ENCODE measurements at places on chromosomes 13 and 19.

DNA sequence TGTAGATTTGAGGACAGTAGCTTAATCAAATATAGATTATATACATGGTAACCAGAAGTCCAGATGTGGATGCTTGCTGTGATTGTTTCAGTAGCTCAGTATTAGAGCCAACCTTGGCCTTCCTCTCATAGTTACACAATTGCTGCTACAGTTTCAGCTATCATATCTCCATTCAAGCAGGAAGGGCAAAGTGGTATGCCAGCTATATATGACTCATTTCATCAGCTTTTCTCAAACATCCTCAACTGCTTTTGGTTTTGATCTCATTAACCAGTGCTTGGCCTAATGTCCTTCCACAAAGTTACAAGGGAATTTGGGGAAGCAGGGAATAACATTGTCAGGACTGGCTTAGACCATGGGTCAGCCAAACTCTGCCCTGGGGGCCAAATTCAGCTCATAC lies 73.0 kb upstream of the MAB21L1 start:
- no peak for DNase-seq

- DNase-seq: no peak
These were observed 745.2 kb downstream of the PCDH17 start for GRCh38 chr13:58376775-58377174.

DNA sequence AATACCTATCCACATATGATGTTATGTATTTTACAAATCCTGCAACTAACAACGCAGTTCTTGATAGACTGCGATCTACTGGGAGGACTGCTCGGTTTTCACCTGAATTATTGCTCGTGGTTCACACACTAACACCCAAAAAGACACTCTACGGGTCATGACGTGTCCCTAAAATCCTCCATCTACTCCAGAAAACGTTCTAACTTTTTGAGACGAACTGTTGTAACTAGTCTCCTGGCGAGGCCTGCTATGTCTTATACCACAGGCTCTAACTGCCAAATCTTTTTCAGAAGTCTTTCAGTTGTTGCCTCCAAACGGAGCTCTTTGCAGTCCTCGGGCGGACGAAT lies 108.2 kb downstream of the KCNRG start:
- no peak for DNase-seq

GRCh38 chr19:14795078-14795721 lies 16.8 kb upstream of the ADGRE2 start:
- DNase-seq: no peak

DNA sequence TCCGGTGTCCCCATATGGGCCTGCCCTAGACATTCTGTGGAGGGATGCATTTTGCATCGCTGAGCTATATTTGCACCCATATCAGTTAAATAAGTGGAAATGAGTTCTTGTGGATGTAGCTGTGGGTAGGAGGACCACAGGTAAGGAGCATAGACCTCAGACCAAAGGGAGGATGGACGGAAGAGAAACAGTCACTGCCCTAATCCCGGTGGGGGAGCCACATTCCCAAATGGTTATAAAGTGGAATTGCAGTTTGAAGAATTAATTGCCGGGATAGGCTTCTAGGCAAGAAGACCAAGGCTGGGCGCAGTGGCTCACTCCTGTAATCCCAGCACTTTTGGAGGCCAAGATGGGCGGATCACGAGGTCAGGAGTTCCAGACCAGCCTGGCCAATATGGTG lies 1.8 kb downstream of the SDHAF1 start:
- DNase-seq: no peak

- DNase-seq: no peak
These were observed 379.9 kb downstream of the LIG4 start for GRCh38 chr13:107835339-107836018.

- no peak for DNase-seq
These were observed 30.3 kb upstream of the EHD2 start for GRCh38 chr19:47682939-47683338.

DNA sequence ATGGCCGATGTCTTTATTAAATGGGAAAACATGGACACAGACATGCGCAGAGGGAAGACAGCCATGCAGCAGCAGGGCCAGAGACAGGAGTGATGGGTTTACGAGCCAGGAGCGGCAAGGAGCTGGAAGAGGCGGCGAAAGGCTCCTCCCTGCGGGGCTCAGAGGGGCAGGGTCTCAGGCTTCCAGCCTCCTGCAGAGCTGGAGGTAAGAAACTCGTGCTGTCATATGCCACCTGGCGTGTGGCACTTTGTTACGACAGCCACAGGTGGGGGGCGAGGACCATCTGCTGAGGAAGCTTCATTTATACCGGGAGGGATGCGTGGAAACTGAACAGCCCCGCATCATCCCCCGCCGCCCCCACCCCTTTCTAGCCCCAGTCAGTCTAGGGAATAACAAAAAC lies 52.0 kb upstream of the SPACA7 start:
- no peak for DNase-seq

GRCh38 chr13:51396352-51396751 lies 56.5 kb downstream of the INTS6 start:
- DNase-seq: no peak

DNA sequence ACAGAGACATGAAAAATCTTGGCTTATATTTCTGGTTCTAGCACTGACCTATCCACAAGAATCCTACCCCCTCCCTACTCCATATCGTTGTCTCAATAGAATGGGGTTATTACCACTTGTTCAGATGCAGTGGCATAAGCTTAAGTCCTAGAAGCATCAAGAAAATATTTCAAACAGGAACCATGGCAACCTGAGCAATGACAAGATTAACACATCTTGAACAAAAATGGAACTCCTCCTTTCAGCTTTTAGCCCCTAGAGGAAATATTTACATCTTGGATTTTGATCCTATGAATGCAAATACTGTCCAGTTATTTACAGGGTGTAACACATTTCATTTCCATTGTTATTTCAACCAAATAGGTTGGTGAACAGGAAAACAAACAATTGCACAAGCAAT lies 46.1 kb upstream of the TSC22D1 start:
- no peak for DNase-seq

DNA sequence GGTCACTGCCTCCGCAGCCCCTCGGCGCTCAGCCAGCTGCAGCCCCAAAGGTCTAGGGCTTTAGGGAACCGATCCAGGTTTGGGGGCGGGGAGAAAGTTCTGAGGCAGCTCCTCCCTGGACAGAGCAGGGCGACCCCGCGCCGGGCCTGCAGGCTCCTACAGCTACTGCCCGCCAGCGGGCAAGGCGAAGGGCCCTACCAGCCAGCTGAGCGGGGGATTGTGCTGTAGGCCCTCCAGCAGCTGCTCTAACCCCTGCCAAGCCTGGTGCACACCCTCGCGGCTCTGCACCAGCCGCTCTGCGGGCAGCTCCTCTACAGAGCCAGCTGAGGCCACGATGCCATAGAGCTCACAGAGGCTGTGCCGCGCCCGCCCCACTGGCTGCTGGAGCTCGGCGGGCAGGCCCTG lies 14.0 kb downstream of the PLIN4 start:
- DNase-seq: no peak

DNA sequence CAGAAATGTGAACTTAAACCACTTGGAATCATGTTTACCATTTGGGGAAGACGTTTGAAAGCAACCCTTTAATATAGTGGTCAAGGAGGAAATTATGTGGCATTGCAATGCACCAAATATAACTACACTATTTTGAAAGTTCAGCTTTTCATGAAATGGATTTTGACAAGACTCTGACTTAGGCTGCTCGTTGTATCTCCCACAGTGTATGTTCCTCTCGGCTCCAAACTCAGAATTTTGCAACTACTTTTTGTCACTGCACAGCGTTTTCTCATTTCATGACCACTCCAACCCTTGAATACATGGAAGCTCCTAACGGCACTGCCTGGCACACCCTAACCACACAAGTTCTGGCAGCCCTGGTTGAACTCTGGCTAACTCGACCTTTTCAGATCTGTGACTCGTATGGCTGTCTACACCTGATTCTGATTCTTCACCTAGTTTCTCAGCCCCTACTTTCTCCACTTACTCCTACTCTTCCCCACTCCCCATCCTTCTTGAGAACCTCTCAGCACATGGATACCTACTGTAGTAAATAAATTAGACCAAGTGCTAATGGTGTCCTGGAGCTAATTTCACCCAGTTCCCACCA lies 7.0 kb upstream of the POMP start:
- no peak for DNase-seq

DNA sequence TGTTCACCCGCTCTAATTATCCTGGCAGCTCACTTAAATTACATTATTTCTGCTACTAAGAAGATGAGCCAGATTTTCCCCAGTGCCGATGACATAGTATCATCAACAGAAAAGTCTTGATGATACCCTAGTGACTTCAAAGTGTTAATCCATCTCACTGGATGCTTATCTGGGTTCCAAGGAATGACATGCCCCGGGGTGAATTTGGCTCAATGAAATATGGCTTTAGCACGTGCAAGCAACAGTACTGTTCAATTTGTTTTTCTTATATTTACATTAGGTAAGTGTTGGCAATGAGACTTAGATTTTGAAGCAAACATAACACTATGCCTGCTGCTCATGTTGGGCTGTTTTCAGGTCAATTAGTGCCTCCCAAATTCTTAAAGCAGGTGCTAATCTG lies 548.2 kb upstream of the SLITRK1 start:
- DNase-seq: no peak

GRCh38 chr13:73903561-73903960 lies 230.6 kb downstream of the KLF12 start:
- DNase-seq: no peak

DNA sequence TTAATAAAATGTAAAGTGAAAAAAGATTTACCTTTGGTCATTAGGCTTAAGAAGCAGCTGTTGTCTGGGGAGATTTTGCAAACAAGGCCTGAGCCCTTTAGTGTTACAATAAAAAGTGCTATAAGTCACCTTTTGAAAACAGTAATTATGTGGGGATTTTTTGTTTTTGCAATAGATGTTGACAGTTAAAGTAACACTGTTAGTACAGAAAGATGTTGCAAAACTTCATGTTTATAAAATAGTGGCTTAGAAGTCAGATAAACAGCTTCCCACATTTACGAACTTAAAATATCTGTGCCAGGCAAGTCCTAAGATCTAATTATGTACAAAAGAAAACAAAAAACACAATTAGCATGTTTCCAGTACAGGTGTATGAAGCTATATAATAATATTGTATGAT lies 138.0 kb upstream of the IRS2 start:
- no peak for DNase-seq

DNA sequence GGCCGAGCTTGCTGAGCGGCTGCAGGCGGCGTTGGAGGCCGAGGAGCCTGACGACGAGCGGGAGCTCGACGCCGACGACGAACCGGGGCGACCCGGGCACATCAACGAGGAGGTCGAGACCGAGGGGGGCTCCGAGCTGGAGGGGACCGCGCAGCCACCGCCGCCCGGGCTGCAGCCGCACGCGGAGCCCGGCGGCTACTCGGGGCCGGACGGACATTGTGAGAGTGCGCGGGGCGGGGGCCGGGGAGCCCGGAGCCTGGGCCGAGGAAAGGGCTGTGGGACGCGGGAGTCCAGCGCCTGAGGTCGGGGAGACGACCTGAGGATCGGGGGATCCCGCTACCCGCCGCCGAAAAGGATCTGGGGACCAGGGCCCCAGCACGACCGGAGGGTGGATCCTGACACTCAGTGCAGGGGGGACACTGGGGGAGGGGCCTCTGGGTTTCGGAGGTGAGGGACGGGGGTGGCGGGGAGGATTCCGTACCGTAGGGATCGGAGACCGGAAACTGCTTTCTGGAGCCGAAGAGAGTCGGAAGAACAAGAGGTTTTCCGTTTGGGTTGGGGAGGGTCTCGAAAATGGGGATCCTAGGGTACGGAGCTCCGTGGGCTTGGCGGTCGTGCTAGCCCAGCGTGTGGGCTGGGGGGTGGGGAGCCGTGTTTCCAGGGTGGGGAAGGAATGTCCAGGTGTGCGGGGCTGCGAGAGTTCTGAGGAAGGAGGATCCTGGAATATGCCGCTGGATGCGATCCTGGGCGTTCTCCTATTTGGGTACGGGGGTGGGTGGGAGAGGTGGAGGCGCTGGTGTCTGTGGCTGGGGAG lies 616 bp downstream of the HNRNPUL1 start:
- DNase-seq: peak; percentile 22

- DNase-seq: no peak
These were observed 20.9 kb upstream of the IGSF23 start for GRCh38 chr19:44592451-44592890.

DNA sequence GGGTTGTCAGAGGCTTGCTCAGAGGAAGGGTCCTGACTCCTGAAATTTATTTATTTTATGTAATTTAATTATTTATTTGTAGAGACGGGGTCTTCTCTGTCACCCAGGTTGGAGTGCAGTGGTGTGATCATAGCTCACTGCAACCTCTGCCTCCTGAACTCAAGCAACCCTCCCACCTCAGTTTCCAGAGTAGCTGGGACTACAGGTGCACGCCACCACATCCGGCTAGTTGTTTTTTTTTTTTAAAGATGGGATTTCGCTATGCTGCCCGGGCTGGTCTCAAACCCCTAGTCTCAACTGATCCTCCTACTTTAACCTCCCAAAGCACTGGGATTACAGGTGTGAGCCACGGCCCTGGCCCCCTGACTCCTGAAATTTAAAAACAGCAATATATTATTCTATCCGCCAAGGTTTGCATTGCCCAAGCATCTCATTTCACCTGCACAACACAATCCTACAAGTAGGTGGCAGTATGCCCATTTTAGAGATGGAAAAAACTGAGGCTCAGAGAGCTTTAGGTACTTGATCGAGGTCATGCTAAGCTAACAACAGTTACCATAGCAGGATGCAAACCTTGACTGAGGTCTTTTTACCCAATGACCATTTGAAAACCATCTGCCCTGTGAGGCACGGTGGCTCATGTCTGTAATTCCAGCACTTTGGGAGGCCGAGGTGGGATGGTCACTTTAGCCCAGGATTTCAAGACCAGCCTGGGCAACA lies 18.1 kb downstream of the ARHGEF18 start:
- DNase-seq: no peak

DNA sequence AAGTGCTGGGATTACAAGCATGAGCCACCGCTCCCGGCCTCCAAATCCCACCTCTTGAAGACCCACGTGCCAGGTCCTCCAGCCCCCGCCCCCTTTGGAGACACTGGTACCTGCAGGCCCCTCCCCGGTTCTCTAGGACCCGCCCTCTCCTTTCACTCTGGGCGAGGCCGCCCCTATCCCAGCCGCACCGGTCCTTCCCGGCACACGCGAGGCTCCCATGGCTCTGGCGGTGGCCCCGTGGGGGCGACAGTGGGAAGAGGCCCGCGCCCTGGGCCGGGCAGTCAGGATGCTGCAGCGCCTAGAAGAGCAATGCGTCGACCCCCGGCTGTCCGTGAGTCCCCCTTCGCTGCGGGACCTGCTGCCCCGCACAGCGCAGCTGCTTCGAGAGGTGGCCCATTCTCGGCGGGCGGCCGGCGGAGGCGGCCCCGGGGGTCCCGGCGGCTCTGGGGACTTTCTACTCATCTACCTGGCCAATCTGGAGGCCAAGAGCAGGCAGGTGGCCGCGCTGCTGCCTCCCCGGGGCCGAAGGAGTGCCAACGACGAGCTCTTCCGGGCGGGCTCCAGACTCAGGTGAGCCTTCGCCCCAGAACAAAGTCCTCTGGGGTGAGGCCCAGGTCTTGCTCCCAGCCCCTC lies at the start of gene CBLC:
Gene CBLC, plus strand, starts transcription at position 176 of the 633 bp plus-strand sequence. Its CDS starts 42 bp downstream, at position 218.
- no peak for DNase-seq

- no peak for DNase-seq
These were observed 632.0 kb downstream of the SLITRK5 start for GRCh38 chr13:88303157-88303556.

GRCh38 chr19:410243-410781 lies 1.4 kb upstream of the C2CD4C start:
- no peak for DNase-seq

- no peak for DNase-seq
These were observed 93.3 kb downstream of the PAN3 start for GRCh38 chr13:28231642-28232041.

GRCh38 chr13:47897411-47898050 lies 103.5 kb downstream of the SUCLA2 start:
- no peak for DNase-seq

Data from GDM1 (cell line).